Nephron progenitor cell (in vitro differentiated cells): ENCODE measurements at places on chromosomes 2 and 18.

DNA sequence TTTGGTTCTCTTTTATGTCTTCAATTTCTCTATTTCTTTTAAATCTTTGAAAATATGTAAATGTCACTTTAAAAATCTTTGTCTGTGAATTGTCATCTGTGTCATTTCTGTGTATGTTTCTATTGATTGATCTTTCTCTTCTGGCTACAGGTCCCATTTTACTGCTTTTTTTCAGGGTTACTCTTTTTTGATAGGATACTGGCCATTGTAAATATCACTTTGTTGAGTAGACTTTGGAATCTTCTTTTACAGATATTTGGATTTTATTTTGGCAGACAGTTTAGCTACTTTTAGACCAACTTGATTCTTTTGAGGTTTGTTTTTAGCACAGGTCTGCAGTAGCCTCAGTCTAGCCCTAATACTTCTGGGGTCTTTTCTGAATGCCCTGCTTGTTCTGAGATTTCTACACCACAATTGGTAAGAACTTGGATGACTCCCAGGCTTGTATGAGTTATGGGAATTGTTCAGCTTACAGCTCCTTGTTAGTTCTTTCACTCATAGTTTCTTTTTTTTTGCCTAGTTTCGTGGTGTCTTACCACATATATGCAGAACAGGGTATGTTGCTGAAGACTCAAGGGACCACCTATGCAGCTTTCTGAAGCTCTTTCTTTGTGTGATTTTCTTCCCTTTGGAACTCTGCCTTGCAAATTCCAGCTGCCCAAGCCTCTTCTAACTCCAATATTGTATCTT is 122.2 kb downstream of the QPCT start:
- no peak for DNase-seq

DNA sequence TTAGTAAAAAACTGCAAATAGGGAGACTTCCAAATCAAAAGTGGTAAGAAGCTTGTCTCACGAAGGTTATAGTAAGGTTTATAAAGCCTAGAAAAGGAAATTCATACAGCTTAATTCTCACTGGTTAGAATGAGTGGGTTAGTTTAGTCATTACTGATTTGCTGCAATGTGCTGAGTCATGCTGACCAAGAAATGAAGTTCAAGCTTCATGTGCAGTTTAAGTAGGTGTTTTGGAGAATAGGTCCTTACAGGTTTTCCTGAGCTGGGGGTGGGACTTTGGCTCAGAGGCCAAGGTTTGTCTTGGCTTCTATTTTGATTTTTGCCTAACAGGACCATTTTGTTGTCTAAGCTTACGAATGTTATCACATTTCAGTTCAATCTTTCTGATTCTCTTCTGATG is 15.1 kb downstream of the CLIP4 start:
- no peak for DNase-seq

DNA sequence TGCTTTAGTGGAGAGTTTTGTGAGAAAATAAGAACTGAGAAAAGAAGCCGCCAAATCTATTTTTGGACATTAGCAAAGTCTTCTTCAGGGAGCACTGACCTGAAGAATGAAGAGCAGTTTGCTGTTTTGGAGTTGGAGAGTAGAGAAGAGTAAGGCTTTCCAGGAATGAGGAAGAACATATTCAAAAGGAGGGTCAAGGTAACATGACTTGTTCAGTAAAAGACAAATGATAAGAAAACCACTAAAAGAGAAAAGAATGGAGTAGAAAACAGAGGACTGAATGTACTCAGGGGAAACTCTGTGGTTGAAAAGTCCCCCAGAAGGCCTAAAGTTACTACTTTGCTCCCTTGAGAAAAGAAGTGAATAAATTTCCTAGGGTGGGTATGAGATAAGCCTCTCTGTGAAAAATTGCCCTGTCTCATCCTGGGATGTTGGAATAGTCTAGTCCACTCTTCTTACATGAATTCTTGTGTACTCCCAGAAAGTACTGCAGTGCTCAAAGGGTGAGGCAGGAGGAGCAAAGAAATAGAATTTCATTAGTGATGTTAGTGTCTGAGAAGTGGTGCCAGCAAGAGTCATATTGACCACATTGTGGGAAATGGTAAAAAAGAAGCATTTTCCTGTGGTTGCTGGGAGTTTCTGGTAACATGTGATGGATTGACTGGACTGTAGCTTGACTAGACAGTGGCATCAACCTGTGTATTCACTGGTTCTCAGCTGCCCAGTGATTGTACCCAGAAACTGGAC is 27.8 kb downstream of the MBD5 start:
- no peak for DNase-seq

DNA sequence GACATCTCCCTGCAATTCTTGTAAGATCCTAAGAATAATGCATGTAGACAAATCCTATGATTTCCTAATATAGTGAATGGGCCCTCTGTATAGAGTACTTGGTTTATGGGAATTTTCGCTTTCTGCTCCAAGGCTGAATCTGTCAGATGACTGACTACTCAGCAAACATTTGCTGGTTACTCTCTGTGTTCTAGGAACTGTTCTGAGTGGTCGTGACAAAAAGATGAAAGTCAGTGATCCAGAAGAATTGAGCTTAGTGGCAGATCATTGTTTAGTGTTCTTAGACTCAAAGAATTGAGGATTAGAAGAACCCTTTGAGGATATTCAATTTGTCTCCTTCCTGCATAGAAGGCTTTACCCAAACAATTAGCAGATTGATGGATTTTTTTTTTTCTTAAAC is 10.0 kb downstream of the XRCC5 start:
- DNase-seq: no peak

DNA sequence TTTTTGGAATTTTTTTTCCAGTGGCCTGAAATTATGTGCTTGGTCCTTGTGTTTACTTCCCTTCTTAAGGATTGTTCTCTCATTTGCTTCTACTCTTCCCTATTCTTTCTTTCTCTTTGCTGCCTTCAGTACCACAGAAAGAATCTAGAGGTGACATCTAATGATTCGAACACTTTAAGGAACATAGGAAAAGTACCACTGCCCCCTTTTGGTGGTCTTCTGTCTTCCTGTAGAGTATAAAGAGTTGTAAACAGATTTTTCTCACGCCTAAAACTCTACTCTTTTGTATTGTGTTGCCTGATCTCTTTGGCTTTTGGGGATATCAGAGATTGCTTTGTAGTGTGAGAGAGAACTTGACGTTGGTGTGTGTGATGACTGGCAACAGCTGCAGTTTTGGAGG is 7.0 kb upstream of the SCTR start:
- DNase-seq: no peak

GRCh38 chr2:25339791-25340180 is 1.9 kb downstream of the DNMT3A start:
- peak; percentile 46 for DNase-seq

- DNase-seq: no peak
These were observed 47.5 kb downstream of the VSNL1 start for GRCh38 chr2:17588031-17588430.

DNA sequence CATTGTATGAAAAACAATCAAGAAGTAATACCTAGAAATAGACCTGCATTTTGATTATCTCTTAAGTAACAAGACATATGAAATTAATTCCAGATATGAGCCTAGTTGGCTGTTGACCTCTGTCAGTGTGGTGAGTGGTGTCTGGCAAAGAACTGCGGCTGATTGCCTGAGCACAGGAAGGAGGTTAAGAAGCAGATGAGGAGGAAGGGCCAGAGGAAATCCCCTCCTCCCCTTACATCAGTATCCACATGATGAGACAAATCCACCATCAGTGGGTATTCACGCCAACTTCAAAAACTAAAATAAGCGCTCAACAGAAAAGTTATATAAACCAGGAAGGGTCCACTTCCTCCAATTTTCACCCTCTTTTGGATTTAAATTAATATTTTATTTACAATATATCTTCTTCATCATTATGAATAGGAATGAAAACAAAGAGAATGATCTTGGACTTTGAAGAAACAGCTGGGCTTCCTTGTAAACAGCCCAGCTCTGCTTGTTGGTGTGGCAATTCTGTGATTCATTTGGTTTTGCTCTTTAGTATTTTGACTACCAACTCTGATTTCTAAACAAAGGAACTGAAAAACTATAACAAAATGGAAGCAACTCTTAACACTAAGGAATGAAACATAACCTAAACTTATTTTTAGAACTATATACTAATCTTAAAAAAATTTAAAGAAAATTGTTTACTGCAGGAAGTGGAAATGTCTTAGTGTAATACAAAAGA is 27.3 kb downstream of the RFTN2 start:
- DNase-seq: no peak

- DNase-seq: no peak
These were observed 42.6 kb upstream of the MTCL1 start for GRCh38 chr18:8662560-8663255.

- DNase-seq: no peak
These were observed 302.7 kb downstream of the CYP26B1 start for GRCh38 chr2:71844967-71845366.

DNA sequence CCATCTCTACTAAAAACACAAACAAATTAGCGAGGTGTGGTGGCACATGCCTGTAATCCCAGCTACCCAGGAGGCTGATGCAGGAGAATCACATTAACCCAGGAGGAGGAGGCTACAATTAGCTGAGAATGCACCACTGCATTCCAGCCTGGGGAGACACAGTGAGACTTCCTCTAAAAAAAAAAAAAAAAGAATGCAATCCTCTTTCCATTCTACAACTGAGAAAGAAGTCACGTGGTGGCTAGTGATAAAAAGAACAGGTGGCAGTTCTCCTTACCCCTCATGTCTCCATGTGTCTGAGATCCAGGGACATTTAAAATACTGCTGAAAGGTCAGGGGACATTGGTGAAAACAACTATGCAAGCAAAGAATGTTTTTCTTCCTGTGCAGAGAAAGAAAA is 24.4 kb upstream of the GPR39 start:
- peak; percentile 4 for DNase-seq

DNA sequence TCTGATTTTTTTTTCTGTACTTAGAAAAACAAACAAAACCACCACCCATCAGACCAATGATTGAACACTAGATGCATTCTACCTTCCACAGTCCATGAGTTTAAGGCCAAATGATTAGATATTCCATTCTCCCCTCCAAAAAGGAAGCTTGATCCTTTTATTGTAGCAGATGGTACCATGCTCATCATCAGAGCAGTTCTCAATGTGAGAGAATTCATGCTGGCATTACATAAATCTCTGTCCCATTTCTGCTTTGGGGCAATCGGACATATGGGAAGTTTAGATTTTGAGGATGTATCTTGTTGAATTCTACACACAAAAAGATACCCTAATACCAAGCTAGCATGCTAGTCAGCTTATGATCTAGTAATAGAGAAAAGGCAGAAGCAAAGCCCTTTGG is 186.6 kb downstream of the RAD51AP2 start:
- DNase-seq: no peak

DNA sequence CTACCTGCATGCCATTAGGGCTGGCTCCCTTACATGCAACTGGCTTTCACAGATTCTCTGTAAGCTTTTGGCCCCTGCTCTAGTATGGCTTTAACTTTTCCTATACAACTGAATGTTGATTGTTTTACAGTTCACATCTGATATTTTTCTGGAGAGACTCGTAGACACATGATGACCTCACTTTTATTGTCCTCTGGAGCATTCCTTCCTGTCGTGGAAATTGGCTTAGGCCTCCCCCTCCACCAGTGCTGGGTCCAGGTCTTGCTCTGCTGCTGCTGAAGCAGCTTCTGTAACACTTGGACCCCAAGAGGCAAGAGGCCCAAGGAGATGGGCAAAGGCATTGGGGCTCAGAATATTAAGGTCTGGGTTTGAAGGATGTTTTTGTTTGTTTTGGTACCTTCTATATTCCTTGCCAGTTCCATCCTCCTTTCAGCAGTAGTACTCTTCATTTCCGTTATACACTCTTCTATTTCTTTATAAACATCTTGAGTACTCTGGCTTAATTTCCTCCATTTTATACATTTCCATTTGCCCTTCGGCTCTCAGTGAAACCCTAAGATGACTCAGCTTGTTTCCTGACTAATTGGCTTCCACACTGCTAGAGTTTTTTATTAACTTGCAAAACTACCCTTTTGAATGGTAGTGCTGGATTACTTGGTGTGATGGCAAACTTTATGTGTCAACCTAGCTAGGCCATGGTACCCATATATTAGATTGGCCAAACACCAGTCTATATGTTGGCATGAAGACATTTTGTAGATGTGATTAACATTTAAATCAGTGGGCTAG is 219.8 kb downstream of the CDCA7 start:
- DNase-seq: no peak

GRCh38 chr2:208039376-208040110 is 14.2 kb upstream of the PLEKHM3 start:
- DNase-seq: no peak

DNA sequence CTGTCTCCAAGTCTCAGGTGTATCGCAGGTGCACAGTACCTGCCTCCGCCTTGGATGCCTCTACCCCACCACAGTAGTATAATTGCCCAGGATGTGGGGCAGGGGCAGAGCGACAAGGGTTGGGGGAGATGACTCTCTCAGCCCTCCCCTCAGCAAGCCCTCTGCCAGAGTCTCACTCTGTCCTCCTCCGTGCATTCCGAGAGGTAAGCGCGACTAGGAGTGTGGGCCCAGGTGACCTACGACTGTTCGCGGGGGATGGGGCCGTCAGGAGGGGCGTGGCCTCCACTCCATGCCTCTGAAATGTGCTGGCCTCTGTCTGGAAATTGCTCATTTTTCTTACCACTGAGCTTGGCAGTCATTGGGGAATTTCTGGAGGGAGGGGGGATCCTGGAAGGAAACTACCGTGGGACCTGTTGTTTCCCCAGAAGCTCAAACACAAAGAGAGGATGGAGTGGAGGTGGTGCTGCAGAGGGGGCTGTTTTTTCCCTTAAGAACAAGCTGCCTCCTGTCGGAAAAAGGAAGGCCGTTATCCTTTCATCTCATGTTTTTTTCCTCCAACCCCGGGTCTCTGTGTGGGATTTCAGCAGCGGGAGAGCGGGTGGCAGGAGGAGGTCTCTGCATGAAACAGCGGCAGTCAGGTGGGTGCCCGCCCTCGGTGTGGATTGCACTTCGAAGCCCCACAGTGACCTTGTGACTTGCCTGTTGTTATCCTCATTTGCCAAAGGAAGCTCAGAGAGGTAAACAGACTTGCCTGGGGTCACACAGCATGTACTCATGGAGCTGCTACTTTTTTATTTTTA is 13.0 kb upstream of the RALB start:
- DNase-seq: no peak

- no peak for DNase-seq
These were observed 204.6 kb downstream of the SP3 start for GRCh38 chr2:173760553-173760952.

DNA sequence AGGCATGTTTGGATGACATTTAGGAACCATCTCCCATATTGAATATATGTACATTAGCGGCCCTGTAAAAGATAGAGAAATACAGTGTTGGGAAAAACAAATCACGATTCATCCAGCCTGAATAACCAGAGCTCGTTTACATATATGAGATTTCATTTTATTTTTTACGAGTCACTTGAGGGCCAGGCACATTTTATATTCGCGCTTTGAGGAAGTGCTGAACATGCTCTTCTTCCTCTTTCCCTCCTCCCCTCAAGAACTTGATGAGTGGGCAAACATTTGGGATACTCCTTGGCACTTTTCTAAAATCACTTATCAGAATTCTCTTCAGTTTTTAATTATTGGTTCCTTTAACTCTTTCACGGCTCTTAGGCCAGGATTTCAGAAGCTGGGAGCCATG is 268.0 kb upstream of the TANK start:
- DNase-seq: no peak

GRCh38 chr2:54535599-54536195 is 79.6 kb downstream of the SPTBN1 start:
- DNase-seq: no peak
